ENCODE measurements at places on chromosomes 12 and 14.

DNA sequence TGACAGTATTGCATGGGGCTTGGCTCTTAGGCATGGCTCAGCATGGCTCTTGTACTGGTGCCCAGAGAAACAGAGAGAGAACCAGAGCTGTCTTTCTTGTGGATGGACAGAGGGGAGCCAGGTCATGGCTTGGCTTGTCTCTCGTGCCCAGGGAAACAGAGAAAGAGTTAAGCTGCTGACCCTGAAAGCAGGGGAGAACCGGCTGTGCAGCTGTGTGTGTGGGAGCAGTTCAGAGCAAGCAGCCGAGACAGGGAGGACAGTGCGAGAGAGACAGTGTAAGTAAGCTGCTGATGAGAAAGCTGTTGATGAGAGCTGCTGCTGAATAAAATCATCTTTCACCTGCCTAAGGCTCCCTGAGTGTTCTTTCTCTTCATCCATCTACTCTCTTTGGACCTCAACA lies 61.3 kb upstream of the DDHD1 start:
- no peak for DNase-seq

GRCh38 chr14:59964251-59965007 lies 44.5 kb downstream of the LRRC9 start:
- no peak for DNase-seq

DNA sequence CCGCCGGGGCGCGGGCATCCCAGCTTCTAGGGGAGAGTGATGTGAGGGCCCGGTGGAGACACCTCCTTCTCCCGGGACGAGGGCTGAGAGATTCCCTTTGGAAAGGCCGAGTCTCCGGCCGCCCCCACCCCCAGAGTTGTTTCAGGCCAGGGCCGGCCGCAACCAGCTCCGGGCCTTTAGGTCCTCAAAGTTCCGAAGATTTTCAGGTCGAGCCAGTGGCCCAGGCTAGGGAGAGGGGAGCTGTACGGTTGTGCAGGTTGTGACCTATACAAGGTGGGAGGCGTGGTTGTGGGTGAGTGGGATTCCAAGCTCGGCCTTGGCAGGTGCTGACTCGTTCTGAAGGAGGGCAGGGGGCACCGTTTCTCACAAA lies 18.4 kb upstream of the ANKRD33 start:
- no peak for DNase-seq

- no peak for DNase-seq
Observed at GRCh38 chr12:69502345-69503081, 32.3 kb downstream of the FRS2 start.

DNA sequence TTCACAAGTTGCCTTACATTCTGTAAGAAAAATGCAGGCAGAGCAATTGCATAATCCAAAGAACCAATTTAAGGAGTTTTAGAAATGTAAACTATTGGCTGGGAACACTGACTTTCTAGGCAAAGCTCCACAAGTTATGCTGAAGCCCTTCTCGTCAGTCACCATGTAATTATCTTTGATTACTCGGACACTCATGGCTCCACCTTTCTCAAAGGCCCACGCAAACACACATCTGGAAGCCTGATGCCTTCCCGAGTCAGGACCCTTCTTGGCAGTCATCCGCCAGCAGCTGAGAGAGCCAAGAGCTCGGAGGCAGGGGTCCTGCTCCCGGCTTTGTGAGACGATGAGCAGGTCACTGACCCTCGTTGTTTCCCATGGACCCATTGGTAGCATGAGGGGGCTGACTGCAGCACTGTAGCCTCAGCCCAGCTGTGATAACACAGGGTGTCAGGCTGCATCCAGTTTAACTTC lies 202.2 kb downstream of the TMEM132D start:
- no peak for DNase-seq

DNA sequence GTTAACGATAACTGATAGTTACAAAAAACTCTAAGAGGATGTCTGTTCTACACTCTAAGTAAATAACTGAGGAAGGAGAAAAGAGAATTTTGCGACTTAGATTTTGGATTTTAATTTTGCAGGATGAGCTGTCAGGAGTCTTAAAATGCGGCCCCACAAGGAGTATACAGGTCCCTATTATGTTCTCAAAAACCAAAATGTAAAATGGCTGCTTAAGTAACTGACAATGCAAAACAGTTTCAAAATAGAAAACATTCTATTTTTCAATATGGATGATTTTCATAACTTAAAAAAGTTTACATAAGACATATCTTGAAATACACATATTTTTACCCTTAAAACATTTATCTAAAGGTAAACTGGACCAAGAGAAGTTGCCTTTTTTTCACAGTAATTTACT lies 2.6 kb downstream of the CD69 start:
- no peak for DNase-seq

- DNase-seq, result no peak
Observed at GRCh38 chr14:34059925-34060650, 109.2 kb upstream of the EGLN3 start.

DNA sequence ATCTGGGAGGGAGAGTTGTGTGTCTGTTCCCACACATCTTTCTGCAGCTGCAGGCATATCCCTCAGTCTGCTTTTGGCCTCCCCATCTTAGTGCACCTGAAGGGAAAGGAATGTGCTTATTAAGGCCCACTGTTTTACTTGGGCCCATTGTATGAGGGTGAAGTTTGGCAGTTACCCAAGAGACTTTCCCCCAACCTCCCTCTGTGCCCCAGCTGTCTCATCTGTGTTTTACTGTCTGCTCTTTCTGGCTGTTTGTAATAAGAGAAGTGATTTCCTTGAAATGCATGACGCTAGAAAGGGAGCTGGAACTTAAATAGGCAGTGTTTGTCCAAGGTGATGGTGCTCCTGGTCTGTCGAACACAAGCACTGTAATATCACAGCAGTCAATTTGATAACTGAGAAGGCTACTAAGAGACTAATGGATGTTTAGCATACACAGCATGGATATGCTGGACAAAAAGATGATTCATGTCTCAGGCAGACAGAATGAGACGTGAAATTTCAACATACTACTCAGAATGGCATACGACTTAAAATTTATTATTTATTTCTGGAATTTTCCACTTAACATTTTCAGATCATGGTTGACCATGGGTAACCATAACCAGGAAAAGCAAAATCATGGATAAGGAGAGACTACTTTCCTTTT lies 43.6 kb downstream of the FSCB start:
- DNase-seq, result peak; percentile 37

DNA sequence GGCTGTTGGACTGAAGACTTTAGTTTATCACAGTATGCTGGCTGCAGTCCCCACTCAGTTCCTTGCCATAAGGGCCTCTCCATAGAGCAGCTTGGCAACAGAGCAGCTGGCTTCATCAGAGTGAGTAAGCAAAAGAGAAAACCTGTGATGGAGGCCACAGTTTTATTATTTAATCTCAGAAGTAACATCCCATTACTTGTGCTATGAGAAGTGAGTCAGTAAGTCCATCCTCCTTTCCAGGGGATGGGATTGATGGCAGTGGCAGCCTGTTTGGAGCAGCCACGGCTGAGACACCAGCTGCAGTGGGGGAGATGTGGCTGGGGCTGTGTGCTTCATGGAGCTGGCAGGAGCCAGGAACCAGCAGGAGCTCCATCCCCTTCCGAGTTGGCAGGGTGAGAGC lies 138.5 kb upstream of the SRRM4 start:
- DNase-seq, result no peak

DNA sequence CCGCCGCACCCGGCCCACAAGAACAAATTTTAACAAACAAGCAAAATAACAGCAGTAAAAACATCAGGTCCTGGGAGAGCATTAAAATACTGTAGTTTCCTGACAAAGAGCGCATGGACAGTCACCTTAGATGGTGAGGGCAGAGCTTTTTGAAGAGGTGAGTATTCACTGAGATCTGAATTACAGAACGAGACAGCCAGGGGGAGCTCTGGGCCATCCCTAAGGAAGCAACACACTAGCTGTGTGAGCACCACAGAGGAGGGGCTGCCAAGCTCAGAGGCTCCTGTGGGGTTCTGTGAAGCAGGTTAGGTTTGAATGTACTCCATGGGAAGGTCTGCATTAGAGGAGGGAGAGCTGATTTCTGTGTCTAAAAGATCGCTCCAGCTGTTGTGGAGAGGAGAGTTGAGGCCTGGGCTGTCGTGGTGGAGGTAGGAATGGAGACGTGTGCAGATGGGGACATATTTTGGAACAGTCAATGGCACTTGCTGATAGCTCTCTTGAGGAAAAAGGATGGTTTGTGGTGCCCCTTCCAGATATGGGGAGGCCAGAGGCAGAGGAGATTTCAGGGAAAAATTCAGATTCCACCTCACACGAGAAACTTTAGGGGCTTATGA lies 72.9 kb downstream of the TRAFD1 start:
- DNase-seq, result no peak

GRCh38 chr12:47885012-47885501 lies 19.7 kb downstream of the VDR start:
- DNase-seq, result no peak

GRCh38 chr14:90061685-90062126 lies at the start of gene KCNK13:
Gene KCNK13, plus strand, starts transcription at chr14:90061994. Its CDS starts 212 bp downstream, at chr14:90062206.
- DNase-seq, result no peak

DNA sequence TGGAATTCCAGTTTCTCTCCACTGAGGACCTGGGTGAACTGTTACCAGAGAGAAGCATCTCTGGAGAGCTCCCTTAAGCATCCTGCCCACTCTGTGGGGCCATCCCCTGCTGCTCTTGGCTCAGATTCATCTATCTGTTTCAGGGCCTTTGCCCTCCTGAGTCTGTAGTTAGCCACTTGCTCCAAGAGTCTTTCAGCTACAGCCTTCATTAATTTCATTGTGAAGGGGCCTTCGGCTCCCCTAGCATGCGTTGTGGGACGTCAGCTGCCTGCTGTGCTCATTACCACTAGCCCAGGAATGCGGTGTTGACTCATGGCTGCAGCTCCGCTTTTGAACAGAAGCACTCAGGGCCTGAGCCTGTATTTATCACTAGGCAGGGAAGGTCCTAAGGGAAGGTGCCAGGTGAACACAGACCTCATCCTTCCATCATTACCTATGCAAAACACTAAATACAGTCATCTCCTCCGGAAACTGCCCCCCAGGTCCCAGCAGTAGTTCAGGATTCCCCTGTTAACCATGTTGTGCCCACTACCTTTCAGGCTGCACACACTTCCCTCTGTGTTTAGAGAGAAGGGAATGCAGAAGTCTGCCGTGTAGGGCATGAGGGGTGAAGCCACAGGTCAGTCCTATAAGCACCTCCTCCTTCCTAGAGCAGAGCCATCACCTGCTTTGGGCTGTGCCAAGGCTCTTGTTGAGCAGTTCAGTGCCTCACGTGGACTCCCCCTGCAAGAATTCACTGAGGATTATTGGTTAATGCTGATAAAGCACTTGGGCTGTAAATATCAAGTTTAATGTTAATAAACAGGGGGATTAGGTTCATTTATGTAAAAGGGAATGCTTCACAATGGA lies 191.4 kb downstream of the CACNA1C start:
- no peak for DNase-seq

DNA sequence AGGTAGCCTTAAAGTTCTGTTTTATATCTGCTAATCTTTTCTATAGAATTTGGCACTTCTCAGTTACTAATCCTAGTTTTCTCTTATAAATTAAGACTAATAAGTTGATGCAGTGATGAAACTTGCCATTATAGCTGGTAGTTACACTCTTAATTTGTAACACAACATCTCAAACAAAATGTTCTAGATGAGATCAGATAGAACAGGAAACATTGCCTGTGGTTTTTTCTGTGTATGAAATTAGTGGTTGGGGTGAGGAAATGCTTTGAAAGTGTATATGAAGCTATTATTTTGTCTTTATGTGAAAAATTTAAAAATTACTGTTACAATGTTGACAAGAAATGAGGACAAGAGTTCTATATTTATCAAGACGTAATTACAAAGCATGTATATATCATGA lies 91.9 kb downstream of the PCNX1 start:
- DNase-seq, result no peak

GRCh38 chr12:113845900-113846674 lies 120.0 kb downstream of the RBM19 start:
- no peak for DNase-seq

DNA sequence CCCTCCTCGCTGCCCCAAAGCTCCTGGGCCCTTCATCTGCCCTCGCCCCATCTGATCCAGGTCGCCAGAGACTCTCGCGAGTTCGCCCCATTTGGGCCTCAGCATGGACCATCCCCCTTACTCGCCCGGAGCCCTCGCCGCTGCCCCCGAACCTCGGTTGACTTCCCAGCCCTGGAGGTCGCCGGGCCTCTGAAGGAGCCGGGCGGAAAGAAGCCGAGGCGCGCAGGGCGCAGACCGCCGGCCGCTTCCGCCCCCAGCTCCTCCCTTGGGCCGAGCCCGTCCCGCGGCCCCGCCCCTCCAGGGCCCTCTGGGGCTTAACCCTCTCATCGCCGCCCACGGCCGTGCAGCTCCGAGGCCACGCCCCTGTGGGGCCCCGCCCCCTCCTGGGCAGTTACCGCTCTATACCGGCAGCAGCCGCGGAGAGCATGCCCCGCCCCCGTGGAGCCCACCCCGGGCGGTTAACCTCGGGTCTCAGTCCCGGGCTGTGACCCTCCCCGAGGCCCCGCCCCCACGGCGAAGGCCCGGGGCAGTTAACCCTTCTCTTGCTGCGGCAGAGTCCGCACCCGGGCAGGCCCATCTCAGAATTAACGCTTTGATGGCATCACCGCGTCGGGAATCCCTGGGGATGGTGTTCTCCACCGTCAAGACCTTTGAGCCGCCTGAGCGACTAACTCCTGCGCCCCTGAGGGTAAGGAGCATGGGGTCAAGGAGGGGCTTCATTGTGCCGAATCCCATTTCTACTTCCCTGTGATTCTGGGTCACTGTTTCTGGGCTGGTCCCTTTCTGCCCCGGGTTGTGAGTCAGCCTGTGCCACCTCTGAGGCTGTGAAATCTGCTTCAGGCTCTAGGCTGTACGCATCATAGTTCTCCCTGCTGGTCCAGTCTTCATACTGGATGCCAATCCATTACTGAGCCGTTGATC lies at the start of gene SPSB2:
TSS of gene SPSB2 (minus strand) at position 210 of the 921 bp plus-strand sequence. CDS start 402 bp downstream, outside the sequence.
- peak; percentile 46 for DNase-seq

DNA sequence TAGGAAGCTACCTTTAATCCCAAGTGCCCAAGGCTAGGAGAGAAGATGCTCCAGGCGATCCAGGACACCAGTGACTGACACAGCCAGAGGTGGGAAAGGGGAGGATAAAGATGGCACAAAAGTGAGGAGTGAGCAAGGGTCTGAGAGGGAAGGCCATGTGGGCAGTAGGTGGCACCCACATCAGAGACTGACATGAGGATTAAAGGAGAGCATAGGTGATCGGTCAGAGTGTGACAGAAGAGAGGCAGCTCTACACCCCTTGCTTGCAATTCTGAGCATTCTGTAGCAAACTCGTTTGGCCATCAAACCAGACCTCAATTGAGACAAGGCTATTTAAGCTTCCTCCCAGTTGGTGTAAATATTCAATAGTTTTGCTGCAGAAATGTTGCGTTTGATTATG lies 724 bp upstream of the CD27 start:
- DNase-seq, result no peak

DNA sequence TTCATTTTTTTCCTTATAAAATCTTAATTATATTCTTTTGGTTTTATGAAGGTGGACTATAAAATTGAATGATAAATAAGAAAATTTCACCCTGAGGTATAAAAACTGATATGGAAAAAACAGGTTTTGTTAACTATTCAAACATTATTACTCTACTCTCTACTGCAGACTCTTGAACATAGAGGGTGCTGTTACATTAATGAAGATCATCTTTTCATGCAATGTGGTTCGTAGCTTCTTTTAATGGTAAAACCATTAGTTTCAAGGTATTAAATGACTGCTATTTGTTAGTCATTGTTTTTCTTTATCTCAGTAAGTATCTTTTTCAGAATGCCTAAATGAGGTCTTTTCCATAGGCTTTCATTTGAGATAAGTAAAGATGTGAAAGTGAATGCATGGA lies 510.4 kb downstream of the SLC16A7 start:
- DNase-seq, result no peak

- no peak for DNase-seq
Observed at GRCh38 chr12:80195074-80195726, 95.9 kb downstream of the OTOGL start.
